HT-29 (cell line): ENCODE measurements at places on chromosomes 7 and 10.
A peak's percentile ranks its signal among the peaks of the same experiment; 100 is the strongest.

DNA sequence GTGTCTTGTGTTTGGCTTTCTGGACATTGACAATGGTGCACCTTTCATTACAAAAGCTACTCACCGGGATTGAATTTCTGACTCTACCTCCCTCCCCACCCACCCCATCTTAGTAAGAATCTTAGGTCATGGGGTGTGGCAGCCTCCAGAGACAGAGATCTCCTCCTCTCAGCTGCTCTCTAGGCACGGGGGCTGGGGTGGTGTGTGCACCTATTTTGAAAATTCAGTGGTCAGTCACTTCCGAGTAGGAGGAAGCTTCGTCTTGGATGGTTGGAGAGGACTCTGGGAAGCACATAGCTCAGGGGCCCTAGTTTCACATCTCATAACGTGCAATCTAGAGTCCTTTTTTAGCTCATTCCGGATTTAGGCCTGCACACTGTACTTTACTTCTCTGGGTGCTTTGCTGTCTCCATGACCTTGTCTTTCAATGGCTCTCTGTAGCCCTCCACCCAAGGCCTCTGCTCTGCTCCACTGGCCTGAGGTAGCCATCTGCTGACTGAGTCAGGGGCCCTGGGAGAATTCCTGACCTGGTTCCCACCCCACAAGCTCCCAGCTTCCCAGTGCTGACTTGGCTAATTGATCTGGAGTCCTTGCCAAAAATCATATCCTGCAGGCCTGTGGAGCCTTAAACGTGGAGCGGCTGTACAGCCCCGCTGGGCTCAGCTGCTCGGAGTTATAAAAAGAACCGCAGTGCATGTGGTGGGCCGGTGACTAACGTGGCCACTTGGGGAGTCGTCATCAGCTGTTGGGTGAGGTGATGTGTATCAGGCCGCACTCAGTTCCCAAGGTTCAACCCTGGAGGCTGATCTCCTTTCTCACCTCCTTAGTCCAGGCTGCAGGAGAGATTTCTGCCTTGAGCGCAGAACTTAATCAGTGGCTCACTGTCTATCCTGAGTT lies 19.3 kb upstream of the ADAMTS14 start:
- DNase-seq, result no peak

DNA sequence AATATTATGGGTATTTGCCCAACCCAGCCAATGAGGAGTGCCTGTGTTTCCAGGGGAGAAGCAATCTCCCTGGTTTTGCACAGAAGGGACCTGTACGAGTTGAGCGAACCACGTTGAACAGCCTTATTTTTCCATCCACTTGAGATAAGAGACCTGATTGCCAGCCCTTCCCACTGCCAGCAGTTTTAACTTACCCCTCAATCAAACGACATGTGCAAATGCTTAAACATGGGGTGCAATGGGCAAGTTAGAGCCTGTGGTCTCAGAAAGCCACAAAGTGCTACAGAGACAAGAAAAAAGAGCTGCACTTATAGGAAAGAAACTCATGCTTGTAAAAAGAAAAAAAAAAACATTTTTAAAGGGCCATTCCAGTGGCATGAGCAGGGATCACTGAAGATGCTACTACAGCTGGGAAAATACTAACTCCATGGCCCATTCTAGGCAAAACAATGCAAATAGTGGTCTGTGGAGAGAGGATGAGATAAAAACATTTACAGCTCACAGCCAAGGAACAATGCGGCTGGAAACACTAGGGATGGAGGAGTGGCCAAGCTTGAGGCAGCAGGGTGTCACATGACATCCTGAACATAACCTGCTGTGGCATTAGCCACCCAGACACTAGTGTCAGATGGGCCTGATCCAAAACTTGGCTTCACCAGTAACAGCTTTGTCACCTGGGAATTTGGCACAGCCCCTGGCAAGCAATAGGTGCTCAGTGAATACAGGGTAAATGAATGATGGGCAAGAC lies 162.8 kb downstream of the ELMO1 start:
- DNase-seq, result no peak

DNA sequence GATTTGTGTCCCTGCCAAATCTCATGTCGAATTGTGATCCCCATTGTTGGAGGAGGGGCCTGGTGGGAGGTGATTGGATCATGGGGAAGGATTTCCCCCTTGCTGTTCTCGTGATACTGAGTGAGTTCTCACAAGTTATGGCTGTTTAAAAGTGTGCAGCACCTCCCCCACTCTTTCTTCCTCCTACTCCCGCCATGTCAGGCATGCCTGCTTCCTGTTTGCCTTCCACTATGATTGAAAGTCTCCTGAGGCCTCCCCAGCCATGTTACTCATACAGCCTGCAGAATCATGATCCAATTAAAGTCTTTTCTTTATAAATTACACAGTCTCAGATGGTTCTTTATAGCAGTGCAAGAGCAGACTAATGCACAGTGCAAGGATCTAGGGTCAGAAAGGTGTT lies 75.4 kb downstream of the CALD1 start:
- DNase-seq, result no peak

- no peak for DNase-seq
These were observed 29.8 kb downstream of the FAM13C start for GRCh38 chr10:59332581-59332980.

GRCh38 chr7:33091111-33091531 lies 18.1 kb downstream of the RP9 start:
- no peak for DNase-seq

GRCh38 chr7:8823486-8823885 lies 390.1 kb downstream of the NXPH1 start:
- peak; percentile 5 for DNase-seq

GRCh38 chr10:3606309-3606708 lies 178.7 kb downstream of the KLF6 start:
- no peak for DNase-seq

- peak; percentile 88 for DNase-seq
These were observed 18.8 kb downstream of the TMEM196 start for GRCh38 chr7:19754521-19755116.

- peak; percentile 23 for DNase-seq
These were observed 143.7 kb upstream of the COL1A2 start for GRCh38 chr7:94250987-94251386.

GRCh38 chr7:78634093-78634492 lies 819.4 kb downstream of the MAGI2 start:
- DNase-seq, result peak; percentile 13

GRCh38 chr10:97564776-97565175 lies 7.8 kb upstream of the ANKRD2 start:
- DNase-seq, result no peak

- no peak for DNase-seq
These were observed 80.2 kb downstream of the ZEB1 start for GRCh38 chr10:31399171-31399570.

GRCh38 chr7:99406557-99406956 lies 1.8 kb downstream of the PDAP1 start:
- DNase-seq, result no peak

DNA sequence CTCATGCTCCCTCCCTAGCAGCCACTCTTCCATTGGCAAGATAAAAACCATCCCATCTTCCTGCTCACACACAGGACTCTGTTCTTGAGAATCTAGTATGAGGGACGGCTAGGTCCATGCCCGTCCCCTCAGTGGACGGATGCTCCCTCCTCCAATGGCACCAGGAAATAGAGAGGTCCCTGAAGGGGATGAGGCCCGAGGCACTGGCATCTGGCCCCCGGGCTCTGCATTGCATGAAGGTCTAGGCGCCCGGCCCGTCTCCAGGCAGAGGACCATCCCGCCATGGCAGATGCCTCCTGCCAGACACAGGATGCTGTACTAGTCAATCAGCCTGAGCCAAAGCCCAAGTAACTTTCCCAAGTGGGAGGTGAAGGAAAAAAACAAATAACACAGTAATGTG lies 15.0 kb downstream of the PRKAG2 start:
- no peak for DNase-seq

DNA sequence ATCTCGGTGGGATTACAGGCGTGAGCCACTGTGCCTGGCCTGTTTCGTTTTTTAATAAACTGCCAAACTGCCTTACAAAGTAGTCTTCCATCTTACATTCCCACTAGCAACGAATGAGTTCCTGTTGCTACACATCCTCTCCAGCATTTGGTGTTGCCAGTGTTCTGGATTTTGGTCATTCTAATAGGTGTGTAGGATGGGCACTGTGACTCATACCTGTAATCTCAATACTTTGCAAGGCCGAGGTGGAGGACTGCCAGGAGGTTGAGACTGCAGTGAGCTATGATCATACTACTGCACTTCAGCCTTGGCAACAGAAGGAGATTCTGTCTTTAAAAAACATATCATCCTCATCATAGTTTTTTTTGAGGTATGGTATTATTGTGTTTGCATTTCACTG lies 21.4 kb upstream of the RSBN1L start:
- peak; percentile 56 for DNase-seq

GRCh38 chr7:10343108-10343507 lies 630.6 kb upstream of the PHF14 start:
- DNase-seq, result no peak

DNA sequence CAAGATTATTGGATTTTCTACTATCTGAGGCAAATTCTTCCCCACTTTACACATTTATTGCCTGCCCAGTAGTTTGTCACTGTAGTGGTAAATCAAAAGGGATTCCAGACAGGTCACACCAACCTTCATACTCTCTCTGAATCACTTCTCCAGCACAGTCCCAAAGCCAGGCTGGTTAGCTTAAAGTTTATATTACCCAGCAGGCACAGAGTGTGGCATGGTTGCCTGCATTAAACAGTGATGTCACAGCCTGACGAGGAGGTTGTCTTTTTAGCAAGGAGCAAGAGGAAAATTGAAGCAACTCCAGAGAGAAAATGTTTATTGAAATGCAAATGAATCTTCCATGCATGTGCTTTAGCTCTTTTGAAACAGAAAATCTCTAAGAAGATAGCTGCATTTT lies 375.5 kb upstream of the CELF2 start:
- no peak for DNase-seq

DNA sequence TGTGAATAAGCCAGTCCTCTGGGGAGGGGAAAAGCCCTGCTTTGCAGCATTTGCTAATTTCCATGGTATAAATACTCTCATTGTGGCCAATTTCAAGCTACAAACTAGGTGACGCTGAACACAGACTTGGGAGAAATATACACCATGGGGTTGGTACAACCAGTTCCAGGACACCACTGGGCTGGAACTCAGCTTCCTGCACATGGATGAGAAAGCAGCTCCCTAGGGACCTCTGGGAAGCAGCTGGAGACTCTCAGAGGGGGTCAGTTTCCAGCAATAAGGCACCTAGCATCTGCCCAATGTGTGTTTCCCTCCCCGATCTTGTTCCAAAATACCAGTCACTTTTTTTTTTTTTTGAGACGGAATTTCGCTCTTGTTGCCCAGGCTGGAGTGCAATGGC lies 56.8 kb upstream of the WDR11 start:
- DNase-seq, result no peak

DNA sequence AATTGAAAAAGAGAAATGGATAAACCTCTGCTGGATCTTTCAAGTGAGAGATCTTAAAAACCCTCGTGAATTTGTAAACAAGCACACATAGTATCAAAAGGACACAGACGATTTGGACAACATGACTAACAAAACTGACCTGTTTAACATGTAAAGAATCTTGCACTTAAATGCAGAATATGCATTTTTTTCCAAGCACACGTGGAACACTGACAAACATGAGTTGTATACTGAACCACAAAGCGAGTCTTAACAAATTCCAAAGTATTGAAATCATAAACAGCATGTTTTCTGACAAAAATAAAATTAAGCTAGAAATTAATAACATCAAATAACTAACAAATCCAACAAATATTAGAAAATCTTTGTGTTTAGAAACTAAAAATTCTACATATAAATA lies 65.0 kb upstream of the ZNF746 start:
- no peak for DNase-seq

DNA sequence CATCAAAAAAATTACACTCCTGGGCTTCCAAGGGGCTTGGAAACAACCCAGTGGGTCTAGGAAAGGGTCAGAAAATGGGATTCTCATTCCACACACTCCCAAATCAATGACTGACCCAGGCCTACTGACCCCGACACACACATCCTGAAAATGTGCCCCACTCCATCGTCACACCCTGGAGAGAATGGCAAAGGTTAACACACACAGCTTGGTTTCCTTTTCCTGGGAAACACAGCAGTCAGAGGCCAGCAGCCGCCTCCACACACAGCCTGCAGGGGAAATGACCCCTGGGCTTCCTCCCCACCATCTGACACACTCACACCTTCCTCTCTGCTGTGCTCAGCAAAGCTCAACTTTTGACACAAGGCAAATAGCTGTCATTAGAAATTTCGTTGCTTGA lies 42.9 kb downstream of the SH3PXD2A start:
- DNase-seq, result no peak

DNA sequence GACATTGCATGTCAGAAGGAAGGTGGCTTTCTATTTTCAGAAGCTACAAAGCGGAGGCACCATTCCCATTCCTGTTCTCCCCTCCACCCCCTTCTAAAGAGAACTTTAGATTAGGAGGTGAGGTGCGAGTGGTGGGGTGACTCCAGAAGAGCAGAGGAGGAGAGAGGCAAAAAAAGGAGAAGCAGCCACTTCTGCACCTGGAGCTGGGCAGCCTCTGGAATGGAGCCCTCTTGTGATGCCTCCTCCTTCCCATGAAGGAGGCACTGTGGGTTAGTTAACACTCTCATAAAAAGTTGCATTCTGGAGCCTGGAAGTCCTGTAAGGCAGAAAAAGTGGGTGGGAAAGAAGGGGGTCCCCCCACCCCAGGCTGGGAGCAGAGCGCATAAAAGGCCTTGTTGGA lies 4.8 kb downstream of the PTF1A start:
- no peak for DNase-seq

DNA sequence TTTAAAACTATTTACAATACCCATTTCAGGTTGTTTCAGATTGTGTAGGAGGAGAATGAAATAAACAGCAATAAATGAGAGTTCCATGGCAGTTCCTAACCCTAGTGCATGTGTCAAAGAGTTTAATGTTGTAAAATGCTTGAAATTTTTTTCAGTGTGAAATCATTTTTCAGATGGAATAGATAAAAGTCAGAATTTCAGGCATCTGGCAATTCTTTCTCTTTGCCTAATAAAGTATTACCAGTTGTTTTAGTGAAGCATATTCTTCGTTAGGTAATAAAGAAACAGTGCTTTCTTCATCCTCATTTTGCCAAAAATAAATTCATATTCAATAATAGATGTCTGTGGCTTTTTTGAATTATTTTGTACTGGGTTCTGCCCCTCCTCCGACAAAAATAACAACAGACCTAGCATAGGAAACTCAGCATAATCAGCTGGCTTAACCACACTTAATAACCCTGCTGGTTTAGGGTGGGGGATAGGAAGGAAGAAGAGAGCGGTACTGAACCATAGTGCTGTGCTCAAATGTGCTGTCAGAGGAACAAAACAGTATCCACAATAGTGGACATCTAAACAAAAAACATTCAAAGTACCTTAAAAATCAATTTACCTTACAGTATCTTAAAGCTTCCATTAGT lies 39.1 kb downstream of the MINDY3 start:
- no peak for DNase-seq

DNA sequence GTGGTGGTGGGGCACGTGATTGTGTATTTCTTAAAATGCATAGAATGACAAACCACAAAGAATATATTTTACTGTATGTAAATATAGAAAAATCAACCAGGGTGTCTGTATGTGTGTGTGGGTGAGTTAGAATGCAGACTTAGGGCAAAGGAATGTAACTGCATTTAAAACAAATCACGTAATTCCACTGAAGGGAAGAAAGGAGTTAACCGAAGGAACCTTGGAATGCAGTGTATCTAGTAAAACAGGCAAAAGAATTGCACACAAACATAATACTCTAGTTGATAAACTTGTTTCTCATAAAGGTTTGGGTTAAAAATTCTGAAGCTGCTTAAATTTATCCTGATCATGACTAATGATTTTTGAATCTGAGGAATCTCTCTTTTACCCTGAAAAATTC lies 134.9 kb downstream of the ADRA2A start:
- no peak for DNase-seq
